ENCODE measurements at places on chromosomes 7 and 10. TPM values are rescaled to one million over a fixed set of nuclear protein-coding genes. Genes with fewer than 3 reads are reported as not detected.
A peak's percentile ranks its signal among the peaks of the same experiment; 100 is the strongest.

DNA sequence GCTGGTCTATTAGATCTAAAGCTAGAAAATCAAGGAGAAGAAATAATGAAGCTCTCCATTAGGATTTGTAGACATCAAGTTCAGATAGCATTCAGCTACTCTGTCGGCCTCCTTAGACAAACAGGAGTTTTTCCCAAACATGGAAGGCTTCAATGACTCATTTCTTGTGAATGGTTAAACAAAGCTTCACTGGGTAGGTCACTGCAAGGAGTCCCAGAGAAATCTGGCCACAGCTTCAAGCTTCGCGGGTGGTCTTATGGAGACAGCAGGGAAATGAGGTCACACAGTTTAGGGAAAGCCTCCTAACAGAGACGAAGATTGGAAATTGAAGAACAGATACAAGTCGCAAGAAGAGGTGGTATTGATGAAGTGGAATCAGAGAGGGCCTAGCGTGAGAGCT is 22.6 kb upstream of the LRRC72 start:
- peak; percentile 3 for DNase-seq

DNA sequence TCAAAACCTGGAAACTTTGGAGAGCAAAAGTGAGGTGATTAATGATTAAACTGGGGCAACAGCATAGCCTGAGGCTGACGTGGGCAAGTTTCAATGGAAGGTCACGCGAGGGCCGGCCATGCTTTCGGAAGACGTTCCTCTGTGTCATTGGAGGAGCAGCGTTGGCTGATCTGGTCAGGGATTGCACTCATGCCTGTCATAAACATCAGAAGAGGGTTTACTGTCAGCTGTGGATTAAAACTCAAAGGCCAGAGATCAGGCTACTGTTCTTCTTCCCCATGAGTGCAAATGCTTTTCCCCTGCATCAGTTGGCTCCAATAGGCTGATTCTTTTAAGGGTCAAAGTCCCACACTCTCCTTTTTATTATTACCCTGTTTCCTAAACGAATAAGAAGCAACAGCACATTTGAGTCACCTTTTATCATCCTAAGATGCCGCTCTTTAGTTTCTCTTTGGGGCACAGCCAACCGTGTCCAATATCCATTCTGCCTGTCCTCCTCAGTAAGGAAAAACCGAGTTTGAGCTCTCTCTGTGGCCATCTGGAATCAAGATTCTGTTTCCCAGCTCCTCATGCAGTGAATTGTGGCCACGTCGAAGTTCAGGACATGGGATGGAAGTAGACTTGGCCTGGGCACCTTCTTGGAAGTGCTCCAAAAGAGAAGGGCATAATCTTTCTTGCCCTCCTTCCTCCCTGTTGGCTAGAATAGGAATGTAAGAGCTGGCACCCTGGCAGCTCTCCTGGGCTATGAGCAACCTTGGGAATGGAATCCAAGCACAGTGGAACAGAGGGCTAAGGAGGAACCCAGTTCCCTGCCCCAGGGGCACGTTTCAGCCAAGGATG is 62.5 kb upstream of the INSIG1 start:
- DNase-seq: no peak

GRCh38 chr10:80159166-80159873 is 26.8 kb downstream of the PLAC9 start:
- DNase-seq: no peak

DNA sequence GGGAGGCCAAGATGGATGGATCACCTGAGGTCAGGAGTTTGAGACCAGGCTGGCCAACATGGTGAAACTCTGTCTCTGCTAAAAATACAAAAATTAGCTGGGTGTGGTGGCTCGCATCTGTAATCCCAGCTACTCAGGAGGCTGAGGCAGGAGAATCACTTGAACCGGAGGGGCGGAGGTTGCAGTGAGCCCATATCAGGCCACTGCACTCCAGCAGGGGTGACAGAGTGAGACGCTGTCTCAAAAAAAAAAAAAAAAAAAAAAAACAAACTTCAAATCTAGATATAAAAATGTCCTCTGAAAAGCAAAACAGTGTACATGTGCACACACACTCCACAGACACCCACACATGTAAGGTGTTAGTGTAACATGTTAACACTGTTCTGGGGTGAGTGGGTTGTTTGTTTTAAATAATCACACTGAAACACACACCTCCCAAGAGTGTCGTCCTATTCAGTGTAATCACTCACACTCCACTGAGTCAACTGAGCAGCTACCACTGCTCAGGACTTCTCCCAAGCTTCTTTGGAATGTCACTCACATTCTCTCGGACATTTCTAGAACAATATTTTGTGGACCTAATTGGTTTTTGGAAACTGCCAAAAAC is 12.8 kb upstream of the RGS10 start:
- DNase-seq: no peak

The PRRT4 gene
- 0.27 TPM for total RNA-seq

The SORBS1 gene
- 0.74 TPM for total RNA-seq

The CRTAC1 gene
- total RNA-seq: not detected

The PWWP2B gene
- total RNA-seq: 7.2 TPM

The TNPO3 gene
- 63.3 TPM for total RNA-seq

The OR9A2 gene
- not detected for total RNA-seq

The COL1A2 gene
- 32,213 TPM for total RNA-seq
